Activated naive CD4-positive, alpha-beta T cell (primary cell): ENCODE measurements at places on chromosomes 3 and 15.

- DNase-seq = no peak
Observed at GRCh38 chr3:54831112-54831511, 96.7 kb downstream of the LRTM1 start.

GRCh38 chr3:45312836-45313493 lies 75.4 kb upstream of the LARS2 start:
- no peak for DNase-seq

DNA sequence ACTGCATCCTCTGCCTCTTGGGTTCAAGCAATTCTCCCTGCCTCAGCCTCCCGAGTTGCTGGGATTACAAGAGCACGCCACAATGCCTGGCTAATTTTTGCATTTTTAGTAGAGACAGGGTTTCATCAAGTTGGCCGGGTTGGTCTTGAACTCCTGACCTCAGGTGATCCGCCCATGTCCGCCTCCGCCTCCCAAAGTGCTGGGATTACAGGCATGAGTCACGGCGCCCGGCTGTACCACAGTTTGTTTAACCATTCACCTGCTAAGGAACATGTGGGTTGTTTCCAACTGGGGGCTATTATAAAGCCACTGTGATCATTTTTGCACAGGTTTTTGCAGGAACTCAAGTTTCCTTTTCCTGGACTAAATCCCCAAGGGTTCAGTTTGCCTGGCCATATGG lies 123.2 kb upstream of the RAP2B start:
- no peak for DNase-seq

- no peak for DNase-seq
Observed at GRCh38 chr3:195559723-195560409, 16.7 kb upstream of the PPP1R2 start.

- DNase-seq = no peak
Observed at GRCh38 chr3:189298469-189299375, 127.0 kb downstream of the TPRG1 start.

- no peak for DNase-seq
Observed at GRCh38 chr3:155891321-155891720, 20.9 kb downstream of the GMPS start.

- no peak for DNase-seq
Observed at GRCh38 chr3:63278171-63279004, at the start of gene SYNPR. SYNPR (plus strand) TSS chr3:63278308.

DNA sequence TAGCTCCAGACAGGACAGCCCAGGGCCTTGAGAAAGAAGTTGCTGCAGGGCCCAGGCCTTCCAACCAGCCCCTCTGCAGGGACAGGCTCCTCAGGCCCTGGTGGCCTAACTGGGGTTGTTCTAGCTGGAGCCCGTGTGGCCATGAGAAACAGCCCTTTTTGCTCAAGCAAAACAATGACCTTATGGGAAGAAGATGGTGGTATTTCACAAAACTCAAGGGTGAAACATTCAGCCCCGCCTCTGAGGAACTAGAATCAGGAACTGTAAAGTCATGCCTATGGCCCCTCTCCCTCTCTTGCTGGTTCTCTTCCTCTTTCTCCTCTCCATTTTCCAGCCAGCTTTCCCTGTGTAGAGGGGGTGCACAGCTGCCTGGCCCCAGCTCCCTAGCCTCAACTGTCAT lies 273.3 kb downstream of the RPLP1 start:
- no peak for DNase-seq

- DNase-seq = no peak
Observed at GRCh38 chr15:41104234-41104633, 11.8 kb downstream of the INO80 start.
